ENCODE measurements at places on chromosomes 3 and 15.

DNA sequence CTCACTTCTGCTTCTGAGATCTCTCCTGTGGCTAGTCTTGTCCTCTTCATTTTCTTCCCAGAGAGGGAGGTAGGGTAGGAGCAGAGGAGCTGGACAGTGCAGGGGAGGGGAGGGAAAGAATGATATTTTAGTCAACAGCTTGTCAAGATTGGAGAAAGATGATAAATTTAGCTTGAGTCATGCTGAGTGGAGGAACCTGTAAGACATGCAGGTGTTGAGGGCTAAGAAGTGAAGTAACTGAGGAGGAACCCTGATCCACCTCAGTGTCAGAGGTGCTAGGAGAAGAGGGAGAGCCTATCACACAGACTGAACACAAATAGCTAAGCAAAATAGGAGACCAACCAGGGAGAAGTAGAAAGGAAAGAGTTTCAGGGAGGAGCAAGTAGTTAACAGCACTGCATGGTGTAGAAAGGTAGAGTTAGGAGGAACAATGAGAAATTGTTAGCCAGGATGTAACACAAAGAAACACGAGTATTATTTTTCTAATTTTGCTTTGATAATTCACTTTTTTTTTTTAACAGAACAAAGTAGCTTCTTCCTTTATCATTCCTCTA, 108.2 kb upstream of the CHRM5 start:
- no peak for DNase-seq

GRCh38 chr15:81957698-81958097, 88.1 kb downstream of the MEX3B start:
- no peak for DNase-seq

DNA sequence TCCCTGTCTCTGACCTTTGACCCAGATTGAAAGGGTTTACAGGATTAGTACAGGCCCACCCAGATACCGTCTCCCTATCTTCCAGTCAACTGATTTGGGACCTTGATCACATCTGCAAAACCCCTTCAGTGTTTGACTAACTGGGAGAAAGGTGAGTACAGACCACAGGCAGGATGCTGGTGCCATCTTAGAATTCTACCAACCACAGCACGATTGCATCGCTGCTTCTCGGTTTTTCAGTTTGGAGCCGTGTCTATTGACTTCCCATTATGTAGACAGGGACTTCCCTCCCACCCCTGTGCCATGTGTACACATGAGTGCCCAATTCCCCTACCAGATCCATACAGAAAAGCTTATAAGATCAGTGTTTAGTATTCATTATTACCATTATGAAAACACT, 6.6 kb upstream of the KLF13 start:
- DNase-seq: no peak

DNA sequence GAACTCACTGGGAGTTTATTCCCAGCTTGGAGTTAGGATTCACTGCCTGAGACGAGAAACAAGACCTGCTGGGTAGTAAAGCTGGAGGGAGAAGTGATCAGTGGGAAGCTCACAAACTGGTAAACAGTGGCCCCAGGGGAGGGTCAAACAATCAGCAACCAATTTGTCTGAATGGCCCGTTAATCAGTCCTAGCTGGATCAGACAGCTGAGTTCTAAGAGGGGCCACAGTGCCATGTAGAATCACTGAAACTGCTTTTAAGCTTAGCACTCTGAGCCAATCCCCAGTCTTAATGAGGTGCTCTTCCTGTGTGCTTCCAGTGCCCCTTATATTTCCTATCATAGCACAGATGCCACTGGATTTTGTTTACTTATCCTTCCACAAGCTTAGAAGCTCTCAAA, 591.7 kb downstream of the RSL24D1 start:
- DNase-seq: no peak

GRCh38 chr3:151174351-151174750, 28.7 kb downstream of the GPR171 start:
- no peak for DNase-seq

GRCh38 chr15:42955518-42955917, 34.9 kb upstream of the TTBK2 start:
- peak; percentile 47 for DNase-seq
